ENCODE measurements at places on chromosomes 5 and 9. TPM values are rescaled to one million over a fixed set of nuclear protein-coding genes. Genes with fewer than 3 reads are reported as not detected.
A peak's percentile ranks its signal among the peaks of the same experiment; 100 is the strongest.

DNA sequence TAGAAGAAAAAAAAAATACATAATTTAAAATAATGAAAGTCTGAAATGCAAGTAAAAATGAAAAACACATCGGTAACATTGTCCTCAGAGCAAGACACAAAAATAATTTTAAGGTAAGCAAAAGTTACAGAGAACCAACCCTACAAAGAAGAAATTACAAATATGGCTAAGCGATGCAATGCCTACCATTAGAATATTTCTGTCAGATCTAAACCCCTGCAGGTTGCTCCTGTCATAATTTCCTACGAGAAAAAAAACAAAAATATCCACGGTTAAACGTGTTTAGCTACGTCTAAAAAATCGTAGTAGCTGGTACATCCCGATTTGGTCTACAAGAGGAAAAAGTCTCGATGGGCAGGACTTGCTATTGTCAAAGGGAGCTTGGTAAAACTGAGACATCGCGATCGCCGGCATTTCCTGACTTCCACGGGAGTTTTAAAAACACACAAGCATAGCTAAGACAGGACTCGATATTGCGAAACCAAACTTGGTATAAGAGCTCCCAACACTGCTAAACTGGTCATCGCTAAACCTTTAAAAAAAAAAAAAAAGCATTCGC, 1.1 kb upstream of the ANXA2R start:
- DNase-seq, result no peak

- peak; percentile 57 for DNase-seq
Observed at GRCh38 chr5:78738693-78739300, 90.2 kb upstream of the LHFPL2 start.

The SPATA6L gene
- total RNA-seq, result 6.3 TPM

DNA sequence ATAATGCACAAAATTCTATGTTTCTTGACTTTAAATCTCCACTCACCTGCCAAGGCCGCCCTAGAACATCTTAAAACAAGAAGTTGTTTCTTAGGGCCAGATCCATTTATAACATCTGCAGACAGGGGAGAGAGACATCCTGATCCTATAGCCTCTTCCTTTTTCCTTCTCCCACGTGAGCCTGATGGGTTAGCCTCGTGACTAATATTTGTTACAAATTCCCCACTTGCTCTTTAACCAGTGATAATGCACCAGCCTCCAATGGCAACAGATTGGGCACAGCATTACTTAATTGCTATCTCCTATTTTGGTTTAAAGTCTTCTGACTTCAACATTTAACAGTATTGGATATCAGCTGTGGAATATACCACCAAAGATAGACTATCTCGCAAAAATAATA, 196.5 kb downstream of the GADD45G start:
- DNase-seq, result no peak

DNA sequence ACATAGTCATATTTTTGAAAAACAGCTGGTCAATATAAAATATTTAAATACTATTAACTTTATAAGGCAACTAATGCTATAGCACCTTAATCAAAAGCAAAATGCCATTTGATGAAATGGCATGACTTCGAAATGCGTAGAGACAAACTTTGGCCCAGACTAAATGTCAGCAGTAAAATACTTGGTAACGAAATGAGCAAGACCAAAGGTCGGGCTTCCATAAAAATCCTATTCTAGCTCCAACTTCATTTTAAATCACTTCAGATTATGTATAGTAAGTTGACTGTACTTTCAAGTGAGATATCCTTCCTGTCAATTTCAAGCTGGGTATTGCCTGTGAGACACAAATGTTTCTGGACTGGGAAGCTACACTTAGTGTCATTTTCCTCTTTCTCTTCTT, 805.4 kb upstream of the ZNF608 start:
- DNase-seq, result no peak

- no peak for DNase-seq
Observed at GRCh38 chr5:86861512-86861911, 243.8 kb downstream of the COX7C start.

- no peak for DNase-seq
Observed at GRCh38 chr9:77907585-77907984, 124.0 kb downstream of the GNAQ start.

DNA sequence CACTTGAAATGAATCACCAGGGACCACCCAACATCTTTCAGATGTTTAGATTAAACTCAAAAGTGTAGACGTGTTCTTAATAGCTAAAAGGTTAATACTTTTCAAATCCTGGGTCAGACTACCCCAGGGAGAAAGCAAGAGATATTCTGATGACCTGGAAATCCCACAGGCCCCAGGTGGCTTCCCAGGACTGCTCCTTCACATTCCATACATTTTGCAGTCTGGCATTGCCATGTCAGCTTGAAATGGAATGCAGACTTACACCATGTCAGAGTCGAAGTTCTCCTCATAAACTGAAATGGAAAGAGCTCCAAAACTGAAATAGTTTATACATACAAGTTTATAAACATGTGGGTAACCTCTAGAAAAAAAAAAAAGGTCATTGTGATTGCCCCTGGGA, 61.5 kb downstream of the TMEM167A start:
- DNase-seq, result no peak

GRCh38 chr9:133635098-133635497, 1.1 kb upstream of the DBH start:
- no peak for DNase-seq

DNA sequence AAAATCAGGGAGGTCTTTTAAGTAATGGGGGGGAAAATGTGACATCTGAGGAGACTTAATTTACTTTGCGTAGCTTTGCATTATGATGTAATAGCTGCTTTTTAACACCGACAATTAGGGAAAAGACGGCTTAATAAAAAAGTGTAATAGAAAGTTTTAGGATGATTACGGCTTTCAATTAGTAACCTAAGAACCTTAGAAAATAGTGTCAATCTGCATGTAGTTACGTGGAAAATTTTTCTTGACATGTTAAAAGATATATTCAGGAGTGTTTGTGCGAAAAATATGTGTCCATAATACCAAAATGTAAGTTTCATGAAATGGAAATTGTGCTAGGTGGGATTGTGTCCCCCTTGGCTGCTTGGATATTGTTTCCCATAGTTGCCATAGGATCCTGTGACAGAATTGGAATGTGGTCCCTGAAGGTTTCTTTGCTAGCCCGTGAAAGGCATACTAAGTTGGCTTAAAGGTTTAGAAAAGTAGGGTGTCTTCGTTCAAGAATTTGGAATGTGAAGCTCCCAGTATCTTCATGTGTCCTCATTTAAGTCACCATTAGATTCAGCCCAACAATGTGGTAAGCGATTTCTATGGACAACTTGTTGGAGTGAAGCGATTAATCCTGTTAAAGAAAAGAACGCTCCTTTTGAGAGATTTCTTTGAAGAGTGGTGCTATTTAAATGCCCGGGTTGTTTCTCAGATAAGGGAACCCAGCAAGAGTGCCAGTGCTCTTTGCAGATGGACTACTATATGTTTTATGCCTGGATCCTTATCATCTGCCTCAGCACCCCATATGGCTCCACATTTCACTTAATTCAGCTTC, 2.0 kb downstream of the RGMB start:
- DNase-seq, result peak; percentile 18

The SLC1A1 gene
- total RNA-seq, result 40.7 TPM

DNA sequence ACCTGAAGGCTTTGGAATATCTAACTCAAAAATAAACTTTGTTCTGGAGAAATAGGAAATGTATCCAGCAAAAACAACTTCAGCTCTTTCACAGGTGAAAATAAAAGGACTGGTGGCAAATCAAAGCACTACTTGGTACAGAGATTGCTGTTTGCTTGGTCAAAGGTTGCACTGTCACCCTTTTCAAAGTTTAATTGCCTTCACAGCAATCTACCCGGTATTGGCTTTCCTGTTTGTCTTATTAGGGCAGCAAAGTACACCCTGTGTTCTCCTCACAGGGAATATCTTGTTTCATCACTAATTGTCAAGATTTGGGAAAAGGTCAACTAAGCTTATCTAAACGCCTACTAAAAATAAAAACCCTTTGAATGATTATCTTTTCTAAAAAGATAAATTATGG, 214.1 kb upstream of the ADCY2 start:
- DNase-seq, result peak; percentile 42

DNA sequence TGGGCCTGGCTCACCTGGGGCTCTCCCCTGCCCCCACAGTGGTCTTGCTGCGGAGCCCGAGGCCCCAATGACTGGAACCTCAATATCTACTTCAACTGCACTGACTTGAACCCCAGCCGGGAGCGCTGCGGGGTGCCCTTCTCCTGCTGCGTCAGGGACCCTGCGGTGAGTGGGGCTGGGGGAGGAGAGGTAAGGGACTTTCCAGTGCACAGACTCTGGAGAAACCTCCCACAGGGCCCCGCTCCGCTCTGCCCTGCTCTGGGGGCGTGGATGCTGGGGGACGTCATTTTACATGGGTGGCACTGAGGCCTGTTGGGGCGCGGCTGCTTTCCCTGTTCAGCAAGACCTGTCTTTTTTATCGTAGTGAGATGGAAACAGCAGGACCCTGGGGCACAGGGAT, 7.6 kb downstream of the TSPAN17 start:
- DNase-seq, result no peak

GRCh38 chr9:34741628-34742027, 31.7 kb upstream of the CCL21 start:
- DNase-seq, result no peak

The UBE2QL1 gene
- total RNA-seq, result not detected

The LHFPL2 gene
- total RNA-seq, result 11.7 TPM

The MAMDC4 gene
- 14.9 TPM for total RNA-seq

The SLC6A3 gene
- total RNA-seq, result not detected

- no peak for DNase-seq
Observed at GRCh38 chr9:137465000-137465719, 6.0 kb upstream of the NSMF start.

DNA sequence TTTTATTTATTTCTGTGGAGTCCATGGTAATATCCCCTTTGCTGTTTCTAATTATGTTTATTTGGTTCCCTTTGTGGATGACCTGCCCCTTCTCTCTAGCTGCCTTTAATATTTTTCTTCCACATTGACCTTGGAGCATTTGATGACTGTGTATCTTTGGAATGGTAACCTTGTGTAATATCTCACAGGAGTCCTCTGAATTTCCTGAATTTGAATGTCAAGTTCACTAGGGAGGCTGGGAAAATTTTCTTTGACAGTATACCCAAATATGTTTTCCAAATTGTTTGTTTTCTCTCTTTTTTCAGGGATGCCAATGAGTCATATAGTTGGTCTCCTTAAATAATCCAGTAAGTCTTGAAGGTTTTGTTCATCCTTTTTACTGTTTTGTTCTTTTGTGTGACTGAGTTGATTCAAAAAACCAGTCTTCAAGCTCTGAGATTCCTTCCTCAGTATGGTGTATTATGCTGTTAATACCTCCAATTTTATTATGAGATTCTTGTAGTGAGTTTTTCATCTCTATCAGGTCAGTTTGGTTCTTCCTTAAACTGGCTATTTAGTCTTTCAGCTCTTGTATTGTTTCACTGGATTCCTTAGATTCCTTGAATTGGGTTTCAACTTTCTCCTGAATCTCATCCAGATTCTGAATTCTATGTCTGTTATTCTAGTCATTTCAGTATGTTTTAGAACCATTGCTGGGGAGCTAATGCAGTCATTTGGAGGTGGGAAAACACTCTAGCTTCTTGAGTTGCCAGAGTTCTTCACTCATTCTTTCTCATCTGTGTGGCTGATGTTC, 349.0 kb upstream of the TARS1 start:
- no peak for DNase-seq

GRCh38 chr9:129835860-129836223, 584 bp downstream of the USP20 start:
- DNase-seq, result no peak

GRCh38 chr9:133758228-133758627, 20.1 kb upstream of the SARDH start:
- DNase-seq, result no peak

The STKLD1 gene
- not detected for total RNA-seq

DNA sequence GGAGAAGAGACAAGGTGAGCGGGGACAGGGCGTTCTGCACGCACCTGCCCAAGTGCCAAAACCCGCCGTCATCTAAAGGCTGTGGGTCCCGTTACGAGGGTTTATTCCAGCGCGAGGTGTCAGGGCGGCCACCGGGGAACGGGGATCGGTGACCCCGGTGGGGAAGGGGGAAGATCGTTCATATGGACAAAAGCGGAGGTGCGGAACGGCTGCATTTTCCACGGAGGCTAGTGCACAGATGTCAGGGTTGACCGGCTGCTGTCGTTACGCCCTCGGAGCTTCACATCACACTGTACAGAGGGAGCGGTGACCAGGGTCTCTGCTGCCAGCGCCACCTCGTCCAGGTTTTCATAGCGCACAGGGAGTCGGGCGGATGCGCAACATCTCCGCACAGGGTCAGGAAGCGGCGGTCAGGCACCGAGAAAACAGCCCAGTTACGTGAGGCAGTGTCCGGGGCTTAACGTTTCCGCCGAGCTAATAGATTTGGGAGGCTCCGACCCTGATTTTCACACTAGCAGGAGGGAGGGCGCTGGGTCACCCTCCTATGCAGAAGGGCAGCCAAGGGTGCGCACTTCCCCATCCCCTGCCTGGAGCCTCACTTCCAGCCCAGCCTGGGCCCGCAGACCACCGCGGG, 13.5 kb downstream of the BTNL9 start:
- DNase-seq, result peak; percentile 54

DNA sequence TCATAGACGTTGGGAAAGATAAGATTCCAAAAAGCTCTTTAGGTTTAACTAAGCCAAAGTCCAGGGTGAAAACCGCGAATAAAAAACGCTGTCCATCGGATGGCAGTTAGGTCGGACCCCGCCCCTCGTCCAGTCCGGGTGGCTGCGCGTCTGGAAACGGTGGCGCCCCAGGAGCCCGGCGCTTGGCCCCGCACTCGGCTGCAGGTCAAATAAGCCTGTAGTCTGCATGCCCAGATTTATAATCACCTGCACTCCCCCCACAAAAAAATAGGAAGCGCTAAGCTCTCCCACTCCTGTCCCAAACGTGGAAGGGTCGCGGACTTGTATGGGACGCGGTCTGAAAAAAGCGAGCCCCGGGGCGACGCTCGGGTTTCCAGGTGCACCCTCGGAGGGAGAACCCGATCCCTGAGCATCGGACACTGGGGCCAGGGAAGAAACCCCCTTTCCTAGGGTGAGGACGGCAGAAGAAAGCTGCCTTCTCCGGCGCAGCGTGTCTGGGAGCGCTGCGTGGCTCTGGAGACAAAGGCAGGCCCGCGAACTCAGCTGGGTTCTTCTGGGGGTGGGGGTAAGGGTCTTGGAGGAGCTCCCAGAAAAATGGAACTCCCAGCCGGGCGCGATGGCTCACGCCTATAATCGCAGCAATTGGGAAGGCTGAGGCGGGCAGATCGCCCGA, 923 bp upstream of the ZBTB5 start:
- peak; percentile 50 for DNase-seq

DNA sequence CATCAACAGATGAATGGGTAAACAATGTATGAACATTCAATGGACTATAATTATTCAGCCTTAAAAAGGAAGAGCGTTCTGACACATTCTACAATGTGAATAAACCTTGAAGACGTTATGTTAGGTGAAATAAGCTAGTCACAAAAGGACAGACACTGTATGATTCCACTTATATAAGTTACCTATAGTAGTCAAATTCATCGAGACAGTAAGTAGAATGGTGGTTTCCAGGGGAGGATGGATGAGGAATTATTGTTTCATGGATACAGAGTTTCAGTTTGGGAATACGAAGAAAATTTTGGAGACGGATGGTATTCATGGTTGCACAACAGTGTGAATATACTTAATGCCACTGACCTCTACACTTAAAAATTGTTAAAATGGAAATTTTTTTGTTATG, 216.4 kb downstream of the CACNA1B start:
- DNase-seq, result no peak

GRCh38 chr5:83179966-83180365, 102.6 kb downstream of the XRCC4 start:
- no peak for DNase-seq

- DNase-seq, result no peak
Observed at GRCh38 chr9:114205171-114206015, 50.1 kb downstream of the COL27A1 start.

The S100Z gene
- not detected for total RNA-seq

Data from HT-29 (cell line).